ENCODE measurements at places on chromosomes 13 and 19. TPM values are rescaled to one million over a fixed set of nuclear protein-coding genes. Genes with fewer than 3 reads are reported as not detected.

Gene C19orf85
- not detected for polyA plus RNA-seq

Gene CYP2F1
- polyA plus RNA-seq = not detected

Gene WTIP
- polyA plus RNA-seq = 3.8 TPM

Gene ZNF576
- 19.5 TPM for polyA plus RNA-seq

Gene CDC42EP5
- polyA plus RNA-seq = 176 TPM

Gene ANGPTL4
- 7.3 TPM for polyA plus RNA-seq

Gene PSG11
- polyA plus RNA-seq = not detected

Gene ZSWIM4
- polyA plus RNA-seq = 0.45 TPM

Gene TEX29
- polyA plus RNA-seq = 5.8 TPM

Gene OCEL1
- polyA plus RNA-seq = 24.0 TPM

Gene PSPN
- polyA plus RNA-seq = 2.6 TPM

Gene ZNF749
- polyA plus RNA-seq = 17.2 TPM

Gene CEACAM1
- polyA plus RNA-seq = 16.3 TPM

Gene CLEC17A
- polyA plus RNA-seq = 0.24 TPM

Gene ERICH4
- 112 TPM for polyA plus RNA-seq

Gene SIGLEC5
- polyA plus RNA-seq = 0.06 TPM

Gene NUFIP1
- polyA plus RNA-seq = 1.3 TPM

Gene PCP2
- 2.9 TPM for polyA plus RNA-seq

Gene ZNF730
- polyA plus RNA-seq = 2.2 TPM

Gene RNF225
- not detected for polyA plus RNA-seq

DNA sequence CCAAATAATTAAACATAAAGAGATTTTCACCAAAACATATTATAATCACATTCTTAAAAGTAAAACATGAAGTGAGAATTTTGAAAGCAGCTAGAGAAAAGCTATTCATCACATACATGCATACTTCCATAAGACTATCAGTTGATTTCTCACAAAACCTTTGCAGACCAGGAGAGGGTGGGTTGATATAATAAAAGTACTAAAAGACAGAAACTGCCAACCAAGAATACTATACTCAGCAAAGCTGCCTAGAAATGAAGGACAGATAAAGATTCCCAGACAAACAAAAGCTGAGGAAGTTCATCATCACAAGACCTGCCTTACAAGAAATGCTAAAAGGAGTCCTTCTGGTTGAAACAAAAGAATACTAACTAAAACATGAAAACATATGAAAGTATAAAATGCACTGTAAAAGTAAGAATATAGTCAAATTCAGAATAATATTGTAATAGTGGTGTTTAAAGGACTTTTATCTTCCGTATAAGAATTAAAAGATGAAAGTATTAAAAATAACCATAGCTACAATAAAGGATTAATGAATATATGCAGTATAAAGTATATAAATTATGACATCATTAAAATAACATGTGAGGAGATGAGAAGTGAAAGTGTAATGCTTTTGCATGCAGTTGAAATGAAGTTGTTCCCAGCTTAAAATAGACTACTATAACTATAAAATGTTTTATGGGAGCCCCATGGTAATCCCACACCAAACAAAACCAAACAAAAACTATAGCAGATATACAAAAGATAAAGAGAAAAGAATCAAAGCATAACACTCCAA is 76.2 kb downstream of the RXFP2 start:
- DNase-seq = no peak

GRCh38 chr19:30332445-30333234 is 39.5 kb upstream of the ZNF536 start:
- no peak for DNase-seq

GRCh38 chr19:5255602-5256231 is 84.9 kb downstream of the PTPRS start:
- no peak for DNase-seq

- no peak for DNase-seq
Observed at GRCh38 chr19:17504030-17504429, 7.4 kb upstream of the PGLS start.

DNA sequence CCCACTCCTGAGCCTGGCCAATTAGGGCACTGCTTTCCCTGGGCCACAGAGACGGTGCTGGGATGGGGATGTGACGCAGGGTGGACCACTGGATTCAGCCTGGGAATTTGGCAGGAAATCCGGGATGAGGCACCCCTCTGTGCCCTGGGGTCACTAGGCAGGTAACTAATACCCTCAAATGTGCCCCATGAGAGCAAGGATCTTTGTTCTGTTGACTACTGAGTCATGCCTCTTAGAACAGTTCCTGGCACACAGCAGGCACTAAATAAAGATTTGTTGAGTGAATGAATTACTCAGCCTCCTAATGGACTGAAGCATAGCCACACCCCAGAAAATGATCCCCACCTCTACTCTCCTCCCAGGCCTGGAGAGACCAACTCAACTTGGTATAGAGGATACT is 15.9 kb downstream of the OPA3 start:
- peak; percentile 78 for DNase-seq

DNA sequence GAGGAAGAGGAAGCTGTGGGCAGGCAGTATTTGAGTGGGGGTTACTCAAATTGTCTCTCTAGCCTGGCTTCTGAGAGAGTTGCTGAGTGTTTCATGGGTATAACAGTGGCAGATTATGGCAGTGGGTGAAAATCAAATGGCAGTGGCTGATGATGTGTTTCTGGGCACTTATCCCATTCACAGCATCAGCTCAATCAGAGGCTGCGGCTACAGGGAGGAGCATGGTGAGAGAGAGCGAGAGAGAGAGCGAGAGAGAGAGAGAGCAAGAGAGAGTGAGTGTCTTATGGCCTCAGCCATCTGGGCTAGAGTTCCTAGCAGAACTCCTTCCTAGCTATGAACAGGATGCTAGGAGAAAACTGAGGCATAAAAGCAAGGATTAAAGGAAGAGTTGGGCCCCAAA is 178.9 kb downstream of the OLFM4 start:
- DNase-seq = no peak

DNA sequence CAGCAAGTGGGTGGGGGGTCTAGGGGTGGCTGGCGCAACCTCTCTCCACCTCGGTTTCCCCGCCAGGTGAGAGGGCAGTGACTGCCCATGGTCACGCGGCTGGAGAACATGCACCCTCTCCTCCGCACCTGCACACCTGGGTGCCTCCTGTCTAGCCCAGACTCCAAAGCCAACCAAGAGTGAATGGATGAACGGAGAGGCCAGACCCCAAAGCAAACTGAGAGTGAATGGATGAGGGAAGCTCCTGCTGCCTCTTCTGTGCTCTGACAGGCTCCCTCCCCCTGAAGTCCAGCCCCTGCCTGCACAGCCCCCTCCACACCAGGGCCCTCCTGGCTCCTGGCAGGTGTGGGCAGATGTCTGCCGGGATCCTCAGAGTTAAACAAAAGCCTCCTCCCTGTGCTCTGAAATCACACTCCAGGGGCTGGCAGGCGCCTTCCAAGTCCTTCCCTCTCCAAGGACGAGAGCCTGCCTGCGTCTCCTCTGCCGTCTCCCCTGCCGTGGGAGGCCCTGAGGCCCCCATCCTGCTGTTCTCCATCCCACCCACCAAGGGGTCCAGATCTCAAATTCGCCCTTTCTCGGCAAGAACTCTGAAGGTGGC is 2.2 kb downstream of the SBNO2 start:
- no peak for DNase-seq

DNA sequence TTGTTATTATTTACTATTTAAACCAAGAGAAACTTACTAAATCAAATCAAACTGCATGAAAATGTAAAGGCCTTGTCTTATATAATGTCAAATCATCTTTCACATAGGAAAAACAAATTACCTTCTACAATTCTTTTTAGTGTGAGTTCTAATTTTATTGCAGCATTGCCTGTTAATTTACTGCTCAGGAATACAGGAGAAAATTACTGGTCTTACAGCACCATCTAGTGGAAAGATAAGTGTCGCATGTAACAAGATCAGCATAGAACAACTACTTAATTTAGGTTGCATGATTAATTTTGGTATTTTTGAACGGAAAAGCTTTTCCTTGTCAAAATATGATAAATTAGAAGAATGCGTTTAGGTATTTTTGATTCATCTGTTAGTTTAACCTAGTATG is 502.7 kb downstream of the UQCRFS1 start:
- DNase-seq = peak; percentile 58

GRCh38 chr19:48738557-48739403 is 1.6 kb downstream of the RASIP1 start:
- DNase-seq = peak; percentile 93

- no peak for DNase-seq
Observed at GRCh38 chr19:19460258-19460731, 54.8 kb downstream of the GATAD2A start.

DNA sequence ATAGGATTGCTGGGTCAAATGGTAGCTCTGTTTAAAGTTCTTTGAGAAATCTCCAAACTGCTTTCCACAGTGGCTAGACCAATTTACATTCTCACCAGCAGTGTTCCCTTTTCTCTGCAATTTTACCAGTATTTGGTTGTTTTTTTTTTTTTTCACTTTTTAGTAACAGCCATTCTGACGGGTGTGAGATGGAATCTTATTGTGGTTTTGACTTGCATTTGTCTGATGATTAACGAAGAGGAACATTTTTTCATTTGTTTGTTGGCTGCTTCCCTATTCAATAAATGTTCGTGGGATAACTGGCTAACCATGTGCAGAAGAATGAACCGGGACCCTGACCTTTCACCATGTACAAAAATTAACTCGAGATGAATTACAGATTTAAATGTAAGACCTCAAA is 31.2 kb downstream of the CYP4F2 start:
- no peak for DNase-seq

DNA sequence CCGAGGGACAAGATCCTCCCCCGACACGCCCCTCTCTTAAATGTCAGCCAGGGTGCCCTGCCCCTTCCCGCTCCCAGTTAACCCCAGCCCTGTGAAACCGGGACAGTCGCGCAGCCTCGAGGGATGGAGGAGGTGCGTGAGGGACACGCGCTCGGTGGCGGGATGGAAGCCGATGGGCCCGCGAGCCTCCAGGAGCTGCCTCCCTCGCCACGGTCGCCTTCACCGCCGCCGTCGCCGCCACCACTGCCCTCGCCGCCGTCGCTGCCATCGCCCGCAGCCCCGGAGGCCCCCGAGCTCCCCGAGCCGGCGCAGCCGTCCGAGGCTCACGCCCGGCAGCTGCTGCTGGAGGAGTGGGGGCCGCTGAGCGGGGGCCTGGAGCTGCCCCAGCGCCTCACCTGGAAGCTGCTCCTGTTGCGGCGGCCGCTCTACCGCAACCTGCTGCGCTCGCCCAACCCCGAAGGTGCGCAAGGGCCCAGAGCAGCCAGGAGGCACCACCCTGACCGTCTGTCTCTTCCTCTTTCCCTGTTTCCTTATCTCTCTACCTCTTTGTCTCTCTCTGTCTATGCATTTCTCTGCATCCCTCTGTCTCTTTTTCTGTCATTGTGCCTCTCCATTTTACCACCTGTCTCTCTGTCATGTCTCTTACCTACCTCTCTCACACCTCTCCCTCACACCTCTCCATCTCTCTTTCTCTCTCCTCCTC is at the start of gene NCCRP1:
Gene NCCRP1, plus strand, starts transcription at position 105 of the 703 bp plus-strand sequence. Its CDS starts 19 bp downstream, at position 124.
- peak; percentile 23 for DNase-seq

GRCh38 chr13:38784036-38784880 is 97.4 kb downstream of the FREM2 start:
- peak; percentile 21 for DNase-seq

- DNase-seq = peak; percentile 95
Observed at GRCh38 chr19:4061178-4061682, 5.5 kb downstream of the ZBTB7A start.

- DNase-seq = no peak
Observed at GRCh38 chr13:66809485-66809884, 420.7 kb downstream of the PCDH9 start.

- DNase-seq = no peak
Observed at GRCh38 chr19:42261763-42262162, 6.8 kb upstream of the ERF start.

DNA sequence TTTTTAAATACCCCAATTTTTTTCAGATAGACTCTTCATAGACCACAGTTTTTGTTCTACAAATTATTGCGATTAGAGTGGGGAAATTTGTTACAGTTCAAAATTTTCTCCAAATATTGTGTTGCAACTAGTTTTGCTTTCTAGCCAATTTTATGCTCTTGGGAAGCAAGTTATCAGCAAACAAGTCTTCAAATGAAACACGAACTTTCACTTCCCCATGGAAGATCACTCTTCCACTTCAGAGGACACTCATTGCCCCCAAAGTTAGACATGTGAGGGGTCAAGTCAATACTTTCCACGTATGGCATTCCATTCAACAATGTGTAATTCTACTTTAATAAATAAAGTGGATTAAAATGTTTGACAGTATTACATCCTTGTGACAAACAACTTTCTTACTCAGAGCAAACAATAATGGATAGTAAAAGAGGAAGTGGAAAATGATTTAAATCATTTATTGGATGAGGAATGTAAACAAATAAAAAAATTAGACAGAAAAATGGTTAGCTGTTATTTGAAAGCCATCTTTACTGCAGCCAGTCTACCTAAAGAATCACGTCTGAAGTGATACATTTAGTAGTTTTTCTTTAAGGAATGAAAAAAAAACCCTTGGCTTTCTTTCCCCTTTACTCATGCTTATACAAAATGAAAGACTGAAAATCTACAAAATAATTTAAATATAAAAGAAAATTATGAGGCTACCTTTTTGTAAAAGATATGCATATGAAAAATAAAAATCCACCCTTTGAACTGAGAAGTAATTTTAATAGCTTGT is 41.2 kb upstream of the TNFSF11 start:
- no peak for DNase-seq

GRCh38 chr13:80962855-80963254 is 621.9 kb upstream of the SPRY2 start:
- DNase-seq = no peak

- DNase-seq = peak; percentile 10
Observed at GRCh38 chr13:35882722-35883497, 248.3 kb downstream of the DCLK1 start.

- DNase-seq = no peak
Observed at GRCh38 chr19:11451871-11452619, 16.6 kb downstream of the PRKCSH start.

- DNase-seq = no peak
Observed at GRCh38 chr13:108779308-108779707, 149.9 kb downstream of the MYO16 start.

DNA sequence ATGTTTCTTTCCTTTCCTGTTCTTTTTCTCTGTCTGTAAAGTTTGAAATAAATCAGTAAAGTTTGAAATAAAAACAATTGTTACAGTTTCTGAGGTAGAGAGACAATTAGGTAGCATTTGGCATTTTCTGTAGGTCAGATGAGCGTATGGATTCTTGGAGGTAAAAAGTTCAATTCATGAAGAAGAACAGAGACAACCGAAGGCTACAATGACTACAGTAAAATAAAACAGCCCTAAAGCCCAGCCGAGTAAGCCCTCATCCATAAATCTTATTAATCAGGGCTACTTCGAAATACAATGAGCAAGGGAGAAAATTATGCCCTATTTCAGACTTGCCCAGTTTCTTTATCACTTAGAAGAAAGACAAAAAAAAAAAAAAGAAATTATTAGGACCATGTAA is 941.9 kb upstream of the SLC10A2 start:
- DNase-seq = no peak

- no peak for DNase-seq
Observed at GRCh38 chr19:42246922-42247639, 4.7 kb upstream of the GSK3A start.

Measured in small intestine (tissue), 16 donors.